ENCODE measurements at places on chromosomes 6 and 20. TPM values are rescaled to one million over a fixed set of nuclear protein-coding genes. Genes with fewer than 3 reads are reported as not detected.

GRCh38 chr20:20454850-20455627 lies 87.1 kb downstream of the INSM1 start:
- DNase-seq, result no peak

GRCh38 chr20:5080384-5080877 lies 39.3 kb downstream of the PCNA start:
- DNase-seq, result peak; percentile 31

DNA sequence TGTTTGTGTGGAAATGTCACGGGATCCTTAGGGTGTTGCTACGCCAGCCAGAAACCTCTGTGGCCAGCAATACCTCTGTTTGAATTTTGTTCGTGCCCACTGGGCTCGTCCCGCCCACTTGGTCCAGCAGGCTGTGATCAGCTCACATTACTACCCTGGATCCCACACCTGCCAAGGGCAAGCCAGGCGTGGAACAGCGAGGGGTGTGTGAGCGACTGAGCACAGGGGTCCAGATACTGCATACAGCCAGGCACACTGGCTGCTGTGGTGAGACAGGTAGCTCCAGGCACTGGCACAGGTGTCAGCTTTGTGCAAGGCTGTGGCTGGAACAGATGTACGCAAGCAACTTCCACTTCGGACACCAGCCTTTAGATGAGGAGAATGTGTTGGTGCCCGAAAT lies 718.9 kb downstream of the EPHA7 start:
- DNase-seq, result no peak

Gene RHAG
- not detected for total RNA-seq

DNA sequence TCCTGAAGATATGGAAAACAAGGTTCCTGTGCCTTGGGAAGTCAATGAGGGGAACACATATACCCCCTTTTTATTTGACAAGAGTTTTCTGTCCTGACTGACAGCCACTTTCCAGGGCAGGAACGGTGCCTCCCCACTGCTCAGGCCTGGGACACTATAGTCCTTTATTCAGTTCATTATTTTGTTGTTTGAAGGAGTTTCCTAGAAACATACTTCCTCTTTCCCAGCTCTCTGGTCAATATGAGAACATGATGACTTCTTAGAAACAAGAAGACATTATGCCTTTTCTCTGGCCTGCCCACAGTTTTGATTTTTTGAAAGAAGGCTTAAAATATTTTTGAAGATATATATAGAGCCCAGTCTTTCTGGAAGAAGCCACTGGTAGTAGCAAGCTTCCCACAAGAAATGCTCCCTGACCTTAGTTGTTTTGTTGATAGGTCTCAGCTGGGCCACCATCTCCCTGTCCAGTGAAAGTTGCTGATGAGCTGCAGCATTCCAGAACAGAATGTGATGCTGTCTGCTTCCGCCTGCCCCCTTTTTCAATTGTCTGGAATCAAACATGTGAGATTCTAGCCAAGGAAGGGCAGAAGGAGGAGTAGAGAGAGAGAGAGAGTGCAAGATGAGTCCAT lies 350.0 kb upstream of the PRND start:
- DNase-seq, result no peak

DNA sequence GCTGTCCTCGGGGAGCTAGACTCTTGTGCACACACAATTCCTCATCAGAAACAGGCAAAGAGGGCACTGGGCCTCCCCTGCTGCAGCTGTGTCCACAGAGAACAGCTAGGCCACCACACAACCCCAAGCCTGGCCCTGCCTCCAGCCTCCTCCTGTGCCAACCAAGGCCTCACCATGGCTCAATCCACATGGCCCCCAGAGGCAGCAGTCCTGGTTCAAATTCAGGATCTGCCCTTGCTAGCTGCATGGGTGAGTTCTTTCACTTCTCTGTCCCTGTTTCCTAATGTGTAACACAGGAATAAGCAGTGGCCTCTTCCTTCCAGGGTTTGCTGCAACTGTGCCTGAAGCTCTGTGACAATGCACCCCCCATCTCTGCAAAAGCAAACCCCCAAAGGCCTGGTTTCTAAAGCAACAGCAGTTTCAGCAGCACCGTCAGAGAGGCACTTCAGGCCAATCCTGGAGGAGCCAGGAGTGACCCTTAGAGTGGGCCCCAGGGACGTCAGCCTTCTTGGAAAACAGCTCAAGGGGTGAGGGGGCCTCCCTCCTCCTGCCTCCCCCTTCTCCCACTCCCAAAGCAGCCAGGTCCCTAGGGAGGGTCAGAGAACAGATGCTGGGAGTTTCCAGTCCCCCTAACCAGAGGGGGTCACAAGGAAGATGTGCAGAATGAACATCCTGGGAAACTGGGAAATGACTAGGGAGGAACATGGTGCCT lies 2.2 kb downstream of the ADISSP start:
- DNase-seq, result no peak

- DNase-seq, result no peak
Observed at GRCh38 chr6:85644279-85644762, 1.6 kb upstream of the SYNCRIP start.

- no peak for DNase-seq
Observed at GRCh38 chr6:2884804-2885203, 18.3 kb downstream of the SERPINB9 start.

Gene CHRNA4
- total RNA-seq, result not detected

DNA sequence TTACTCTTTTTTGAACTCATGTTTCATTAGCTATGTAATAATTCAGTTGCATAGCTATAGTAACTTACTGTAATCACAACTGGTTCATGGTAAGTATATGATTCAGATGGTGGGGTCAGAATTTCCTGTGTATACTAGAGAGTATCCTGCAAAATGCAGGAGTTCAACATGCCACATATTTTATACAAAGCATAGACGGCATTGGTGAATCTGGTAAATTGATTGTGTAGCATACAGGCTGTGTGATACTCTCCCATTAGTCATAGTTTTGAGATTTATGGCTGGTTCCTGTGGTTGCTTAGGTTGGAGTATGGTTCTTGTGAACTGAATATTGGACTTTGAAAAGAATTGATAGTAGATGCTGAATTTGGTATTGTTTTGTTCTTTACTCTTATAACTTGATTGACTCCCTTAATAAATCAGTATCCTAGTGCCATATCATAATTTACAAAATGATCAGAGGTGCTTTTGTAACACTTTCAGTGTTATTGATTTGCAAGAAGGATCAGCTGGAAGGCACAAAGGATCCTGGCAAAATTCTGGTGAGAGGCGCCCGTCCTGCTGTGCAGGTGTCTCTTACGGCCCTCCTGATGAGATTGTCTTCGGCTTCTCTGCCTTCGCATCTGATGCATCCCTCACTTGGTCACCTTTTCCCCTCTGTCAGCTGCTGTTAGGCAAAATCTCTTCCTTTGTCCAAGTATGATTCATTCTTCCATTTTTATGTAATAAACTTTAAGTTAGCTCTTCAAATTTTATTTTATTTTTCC lies 22.6 kb downstream of the SNX9 start:
- DNase-seq, result no peak

Gene MRAP2
- total RNA-seq, result not detected

GRCh38 chr6:142902636-142903053 lies 42.3 kb downstream of the HIVEP2 start:
- DNase-seq, result peak; percentile 78

DNA sequence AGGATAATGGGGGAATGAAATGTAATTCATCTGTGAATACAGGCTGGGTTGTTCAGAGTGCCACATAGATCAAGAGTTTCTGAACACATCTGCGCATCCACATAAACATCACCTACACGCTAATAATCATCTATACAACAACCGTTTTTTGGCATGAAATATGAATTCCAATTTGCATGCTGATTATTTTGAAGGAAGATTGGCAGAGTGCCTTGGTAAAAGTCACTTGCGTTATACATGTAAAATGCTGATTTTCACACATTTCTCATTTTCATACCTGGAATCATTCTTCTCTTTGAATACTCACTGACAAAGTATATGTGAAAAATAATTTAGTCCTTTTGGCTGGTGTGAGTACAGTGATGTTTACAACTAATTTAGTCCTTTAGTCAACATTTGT lies 17.7 kb downstream of the COL9A1 start:
- DNase-seq, result no peak

DNA sequence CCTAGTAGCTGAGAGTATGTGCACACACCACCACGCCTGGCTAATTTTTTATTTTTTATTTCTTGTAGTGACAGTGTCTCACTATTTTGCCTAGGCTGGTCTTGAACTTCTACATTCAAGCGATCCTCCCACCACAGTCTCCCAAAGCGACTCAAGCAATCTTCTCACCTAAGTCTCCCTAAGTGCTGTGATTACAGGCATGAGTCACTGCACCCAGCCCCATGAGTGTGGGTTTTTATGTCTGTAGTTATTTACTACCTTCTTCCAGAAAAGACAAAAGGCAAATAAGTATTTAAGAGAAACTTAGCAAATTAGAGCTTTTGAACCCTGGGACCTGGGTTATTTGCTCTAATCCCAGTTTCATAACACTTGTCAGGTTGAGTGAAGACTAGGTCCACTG lies 92.3 kb upstream of the HCRTR2 start:
- no peak for DNase-seq

Gene PMEPA1
- total RNA-seq, result 0.72 TPM

- no peak for DNase-seq
Observed at GRCh38 chr20:52129611-52130010, 62.0 kb downstream of the ZFP64 start.

GRCh38 chr6:35170891-35171290 lies 29.8 kb upstream of the TCP11 start:
- no peak for DNase-seq

Gene SMOC2
- total RNA-seq, result not detected

GRCh38 chr6:84329077-84329476 lies 101.6 kb upstream of the CEP162 start:
- DNase-seq, result no peak

Gene LSM2
- total RNA-seq, result 109 TPM

Gene HAO1
- not detected for total RNA-seq

Gene BMP7
- not detected for total RNA-seq

- DNase-seq, result no peak
Observed at GRCh38 chr6:136486357-136486756, 63.9 kb downstream of the MAP7 start.

DNA sequence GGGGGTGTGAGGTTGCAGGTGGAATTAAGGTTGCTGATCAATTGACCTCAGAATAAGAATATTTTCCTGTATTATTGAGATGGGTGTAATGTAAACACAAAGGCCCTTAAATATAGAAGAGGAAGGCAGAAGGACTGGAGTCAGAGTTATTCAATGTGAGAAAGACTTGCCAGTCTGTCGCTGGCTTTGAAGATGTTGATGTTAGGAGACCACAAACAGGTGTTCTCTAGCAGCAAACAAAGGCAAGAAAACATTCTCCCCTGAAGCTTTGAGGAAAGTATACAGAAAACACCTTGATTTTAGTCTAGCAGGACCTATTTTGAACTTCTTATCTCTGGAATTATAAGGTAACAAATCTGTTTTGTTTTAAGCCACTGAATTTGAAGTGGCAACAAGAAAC lies 138.9 kb upstream of the PTPRK start:
- DNase-seq, result no peak

Gene CYP21A2
- total RNA-seq, result not detected
